Activated naive CD4-positive, alpha-beta T cell treated with anti-CD3 and anti-CD28 coated beads, Interleukin-2, amount 50 U/mL, for 72 hours (primary cell): ENCODE measurements at places on chromosomes 6 and 20.

DNA sequence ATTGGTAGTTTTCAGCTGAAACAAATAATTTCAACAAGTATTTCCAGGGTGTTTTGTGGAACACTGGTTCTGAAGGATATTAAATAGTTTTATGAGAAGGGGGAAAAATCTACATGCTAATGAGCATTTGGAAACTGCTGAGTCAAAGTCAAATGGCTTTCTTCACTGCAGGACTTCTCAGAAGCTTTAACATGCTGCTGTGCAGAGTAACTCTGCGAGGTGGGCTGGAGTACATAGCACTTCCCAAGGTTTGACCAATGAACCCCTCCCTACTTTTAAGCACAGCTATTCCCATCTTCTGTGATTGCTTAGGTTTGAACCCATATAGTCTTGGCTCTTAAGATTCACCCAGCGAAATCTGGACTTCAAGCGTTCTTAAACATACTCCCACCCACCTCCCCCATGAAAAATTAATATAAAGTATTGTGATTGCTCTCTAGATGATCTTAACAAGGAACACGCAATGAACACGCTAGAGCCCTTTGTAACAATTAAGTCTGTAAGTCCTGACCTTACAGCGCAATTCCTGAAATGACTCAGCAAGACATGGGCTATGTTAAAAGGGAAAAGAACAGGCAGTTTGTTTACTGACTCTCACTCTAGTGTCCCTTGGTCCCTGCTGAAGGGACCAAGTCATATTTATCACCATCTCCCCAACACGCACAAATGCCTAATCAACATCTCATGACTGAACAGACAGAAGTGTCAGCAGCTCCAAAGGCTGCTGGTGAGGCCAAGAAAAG, 105.2 kb downstream of the NFATC2 start:
- no peak for DNase-seq

GRCh38 chr6:96966100-96966499, 41.6 kb downstream of the KLHL32 start:
- DNase-seq = no peak

GRCh38 chr6:75813476-75814250, 64.6 kb downstream of the MYO6 start:
- DNase-seq = no peak

DNA sequence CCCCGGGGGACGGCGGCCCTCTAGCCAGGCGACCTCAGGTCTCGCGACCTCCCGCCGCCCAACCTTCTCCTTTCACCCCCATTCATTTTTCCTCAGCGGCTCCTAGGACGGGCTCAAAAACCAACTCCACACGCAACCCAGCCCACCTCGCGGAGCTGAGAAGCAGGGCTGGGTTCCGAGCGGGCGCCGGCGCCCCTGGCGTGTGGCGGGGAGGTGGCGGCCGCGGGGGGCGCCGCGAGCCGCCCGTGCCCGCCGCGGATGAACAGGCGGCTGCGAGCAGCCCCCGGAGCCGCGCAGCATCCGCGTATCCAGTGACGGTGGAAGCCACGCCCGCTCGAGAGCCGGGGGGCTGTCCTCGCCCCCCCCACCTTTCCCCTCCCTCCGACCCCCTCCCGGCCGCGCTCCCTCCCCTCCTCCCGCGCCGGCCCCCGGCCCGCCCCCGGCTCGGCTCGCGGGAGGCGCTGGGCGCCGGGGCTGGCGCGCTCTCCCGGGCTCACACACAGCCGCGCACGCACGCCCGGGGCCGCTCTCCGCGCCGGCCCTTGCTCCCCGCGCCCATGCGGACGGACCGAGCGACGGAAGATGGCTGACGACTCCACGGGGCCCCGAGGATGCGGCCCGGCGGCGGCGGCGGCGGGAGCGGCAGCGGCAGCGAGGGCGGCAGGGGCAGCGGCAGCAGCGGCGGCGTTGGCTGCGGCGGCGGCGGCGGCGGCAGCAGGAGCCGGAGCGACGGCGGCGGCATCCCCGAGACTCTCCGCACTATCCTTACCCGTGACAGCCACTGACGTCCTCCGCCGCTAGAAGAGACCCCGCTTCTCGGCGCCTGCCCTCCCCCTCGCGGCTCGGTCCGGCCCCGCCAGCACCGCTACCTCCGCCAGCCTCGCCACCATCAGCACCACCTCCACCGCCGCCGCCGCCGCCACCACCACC, at the start of gene SOBP:
Gene SOBP, plus strand, starts transcription at position 482 of the 930 bp plus-strand sequence. CDS start 500 bp downstream, outside the sequence.
- no peak for DNase-seq

GRCh38 chr6:169883316-169883715, 131.9 kb downstream of the ERMARD start:
- DNase-seq = no peak
